ENCODE measurements at places on chromosomes 6 and 20.

DNA sequence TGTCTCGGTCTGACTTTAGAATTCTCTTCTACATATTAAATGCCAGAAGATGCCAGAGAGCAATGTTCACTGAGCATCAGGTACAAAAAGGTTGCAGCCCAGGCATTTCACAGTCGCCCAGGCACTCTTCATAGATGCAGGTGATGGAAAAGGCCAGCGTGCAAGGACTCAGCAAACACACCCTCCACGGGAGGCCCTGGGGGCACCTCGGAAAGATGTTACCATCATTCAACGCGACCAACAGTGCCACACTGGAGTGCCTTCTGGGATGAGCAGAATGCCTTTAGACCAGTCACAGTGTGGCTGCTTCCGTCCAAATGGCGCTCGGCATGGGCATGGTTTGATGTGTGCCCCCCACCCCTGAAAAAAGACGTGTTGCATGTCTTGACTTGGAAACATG is 4.5 kb upstream of the RAMACL start:
- DNase-seq, result no peak

DNA sequence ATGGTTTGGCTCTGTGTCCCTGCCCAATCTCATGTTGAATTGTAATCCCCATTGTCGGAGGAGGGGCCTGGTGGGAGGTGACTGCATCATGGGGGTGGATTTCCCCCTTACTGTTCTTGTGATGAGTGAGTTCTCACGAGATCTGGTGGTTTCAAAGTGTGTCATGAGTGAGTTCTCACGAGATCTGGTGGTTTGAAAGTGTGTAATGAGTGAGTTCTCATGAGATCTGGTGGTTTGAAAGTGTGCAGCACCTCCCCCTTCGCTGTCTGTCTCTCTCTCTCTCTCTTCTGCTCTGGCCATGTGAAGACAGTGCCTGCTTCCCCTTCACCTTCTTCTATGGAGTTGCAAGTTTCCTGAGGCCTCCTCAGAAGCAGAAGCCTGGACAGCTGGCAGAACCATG is 87.6 kb downstream of the MYLK4 start:
- DNase-seq, result no peak

GRCh38 chr20:37397076-37397953 is 51.4 kb downstream of the SRC start:
- no peak for DNase-seq

DNA sequence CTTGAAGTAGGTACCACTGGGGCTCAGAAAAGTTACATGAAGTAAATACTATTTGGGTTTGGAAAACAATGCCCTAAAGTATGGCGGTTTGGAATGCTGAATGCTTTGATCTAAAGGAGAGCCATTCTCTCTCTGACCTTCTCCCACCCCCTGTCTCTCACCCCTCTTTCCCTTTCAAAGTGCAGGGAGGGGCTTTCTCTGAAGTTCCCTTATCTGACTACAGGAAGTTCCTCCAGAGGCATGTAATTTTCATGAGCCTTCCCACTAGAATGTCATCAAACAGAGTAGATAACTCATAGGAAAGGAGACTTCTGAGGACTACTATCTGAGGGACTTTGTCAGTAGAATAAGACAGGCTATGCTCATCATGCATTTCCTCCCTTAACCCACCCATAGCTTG is 216.7 kb upstream of the PCSK2 start:
- DNase-seq, result no peak

DNA sequence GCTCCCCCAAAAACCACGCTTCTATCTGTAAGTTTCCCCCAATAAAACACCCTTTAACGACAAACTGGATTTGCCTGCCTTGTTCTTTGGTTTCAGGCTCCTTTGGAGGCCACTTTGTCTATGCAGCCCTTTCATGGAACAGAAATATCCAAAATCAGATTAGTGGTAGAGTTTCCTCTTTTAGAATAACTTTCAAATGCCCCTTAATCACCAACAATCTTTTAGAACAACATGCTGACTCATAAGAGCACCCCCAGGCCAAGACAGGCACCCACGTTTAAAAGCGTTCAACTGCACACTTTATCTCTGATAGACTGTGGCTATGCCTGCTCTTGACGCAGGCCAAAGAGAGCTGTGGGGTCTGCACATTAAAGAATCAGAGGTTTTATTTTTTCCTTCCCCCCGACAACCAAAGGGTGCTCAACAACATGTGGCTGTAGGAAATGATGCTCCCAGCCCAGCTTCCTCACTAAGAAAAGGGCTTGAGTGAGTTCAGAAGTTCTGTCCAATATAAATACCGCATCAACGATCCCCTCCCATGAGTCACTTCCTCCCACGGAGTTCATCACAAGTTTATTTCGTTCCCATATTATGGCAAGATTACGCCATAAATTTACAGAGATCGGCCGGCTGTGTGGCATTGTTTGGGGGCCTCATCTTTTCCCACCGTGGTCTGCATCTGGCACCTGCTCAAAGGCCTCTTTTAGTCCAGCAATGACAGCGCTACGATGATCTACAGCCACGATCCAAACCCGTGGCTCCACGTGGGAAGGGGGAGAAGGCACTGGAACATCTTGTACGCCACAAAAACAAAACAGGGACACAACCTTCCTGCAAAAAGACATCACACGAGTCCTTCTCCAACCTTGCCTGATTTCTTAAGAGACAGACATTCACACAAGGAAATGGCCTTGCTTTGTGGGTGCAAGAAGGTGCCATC is 88.8 kb upstream of the NFATC2 start:
- DNase-seq, result peak; percentile 85

DNA sequence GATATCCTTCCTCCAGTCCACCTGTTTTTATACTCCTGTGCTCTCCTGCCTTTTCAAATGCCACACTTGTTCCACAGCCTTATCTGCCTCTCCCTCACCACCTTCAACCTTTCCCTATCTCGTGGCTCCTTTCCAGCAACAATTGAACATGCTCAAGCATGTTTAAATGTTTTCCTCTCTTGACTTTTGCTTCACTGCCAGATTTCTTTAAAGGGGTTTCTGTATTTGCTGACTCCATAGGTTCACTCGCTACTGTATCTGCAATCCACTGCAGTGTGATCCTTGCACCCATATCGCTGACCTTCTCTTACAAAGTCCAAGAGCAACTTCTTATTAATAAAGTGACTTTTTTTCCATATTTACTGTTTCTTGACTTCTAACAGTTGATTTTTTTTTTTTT is 11.2 kb upstream of the GMNN start:
- DNase-seq, result no peak

GRCh38 chr6:112330879-112331265 is 16.3 kb upstream of the RFPL4B start:
- no peak for DNase-seq

GRCh38 chr6:109769213-109769612 is 78.1 kb downstream of the FIG4 start:
- DNase-seq, result no peak

DNA sequence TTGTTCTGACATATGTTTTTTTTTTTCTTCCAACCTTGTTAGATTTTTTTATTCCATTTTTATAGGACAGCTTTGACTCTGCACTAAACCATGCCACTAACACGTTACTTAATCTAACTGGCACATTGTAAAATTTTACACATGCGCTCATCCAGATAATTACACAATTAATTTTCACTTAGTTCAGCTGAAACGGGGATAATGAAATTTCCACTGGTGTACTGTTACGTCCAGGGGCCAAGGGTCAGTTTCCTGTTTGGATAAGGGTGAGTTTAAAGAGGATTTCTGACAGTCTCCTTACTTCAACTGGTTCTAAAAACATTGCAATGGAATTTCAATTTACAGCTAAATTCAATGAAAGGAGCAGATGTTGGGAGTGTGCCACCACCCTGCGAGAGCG is 221.8 kb upstream of the CEP162 start:
- DNase-seq, result no peak
